ENCODE measurements at places on chromosomes 16 and 17. TPM values are rescaled to one million over a fixed set of nuclear protein-coding genes. Genes with fewer than 3 reads are reported as not detected.

DNA sequence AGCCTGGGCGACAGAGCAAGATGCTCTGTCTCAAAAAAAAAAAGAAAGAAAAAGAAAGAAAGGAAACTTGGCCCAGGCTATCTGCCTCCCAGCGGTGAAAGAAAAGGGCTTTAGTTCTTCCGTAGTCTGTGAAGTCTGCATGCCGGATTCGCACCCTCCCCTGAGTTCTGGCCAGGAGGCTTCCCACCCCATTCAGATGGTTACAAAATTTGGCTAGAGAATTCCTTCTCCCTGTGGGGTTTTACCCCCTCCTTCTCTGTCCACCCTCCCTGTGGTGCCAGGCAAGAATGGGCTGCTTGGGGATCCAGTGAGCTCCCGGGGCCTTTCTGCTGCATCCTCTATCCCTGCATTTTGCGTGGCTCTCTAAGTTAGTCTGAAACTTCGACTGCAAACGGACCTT is 37.8 kb downstream of the PAFAH1B1 start:
- no peak for DNase-seq

GRCh38 chr16:63613701-63614100 is 1508.2 kb downstream of the CDH11 start:
- DNase-seq: no peak

The GLYR1 gene
- total RNA-seq: 36.4 TPM

The DRC3 gene
- 1.1 TPM for total RNA-seq

The MT1G gene
- not detected for total RNA-seq

The SMIM36 gene
- not detected for total RNA-seq

The LPO gene
- total RNA-seq: not detected
